ENCODE measurements at places on chromosomes 11 and 22.
A peak's percentile ranks its signal among the peaks of the same experiment; 100 is the strongest.

GRCh38 chr11:72722050-72722748 is 30.0 kb downstream of the ARAP1 start:
- peak; percentile 73 for DNase-seq

DNA sequence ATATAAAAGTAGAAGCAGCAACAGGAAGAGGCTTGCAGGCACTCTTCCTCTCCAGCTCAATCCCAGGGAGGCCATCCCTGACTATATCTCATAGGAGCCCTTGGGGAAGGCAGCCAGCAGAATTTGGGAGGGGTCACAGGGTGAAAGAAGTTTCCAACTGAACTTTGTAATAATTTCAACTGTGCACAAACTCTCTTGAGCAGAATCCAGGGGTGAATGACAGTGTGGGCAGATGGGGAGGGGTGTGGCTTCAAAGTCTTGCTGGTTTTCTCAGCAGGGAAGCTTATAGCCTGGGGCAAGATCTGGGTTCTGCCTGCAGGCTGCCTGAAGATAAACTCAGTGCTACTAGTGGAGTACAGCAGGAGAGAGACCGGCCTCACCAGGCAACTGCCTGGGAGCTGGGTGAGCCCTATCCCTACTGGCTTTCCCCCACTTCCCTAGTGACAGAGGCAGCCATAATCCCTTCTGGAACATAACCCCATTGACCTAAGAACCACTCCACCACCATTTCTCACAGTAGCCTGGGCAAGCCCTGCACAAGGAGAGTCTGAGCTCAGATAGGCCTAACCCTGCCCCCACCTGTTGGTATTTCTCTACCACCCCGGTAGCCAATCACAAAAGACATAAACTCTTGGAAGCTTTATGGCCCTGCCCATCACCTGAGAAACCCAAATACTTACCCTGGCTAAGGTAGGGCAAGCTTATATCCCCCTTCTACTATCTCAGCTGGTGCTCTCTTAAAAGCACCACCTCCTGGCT is 17.8 kb upstream of the TTC12 start:
- DNase-seq = no peak

GRCh38 chr11:21628641-21629040 is 564.2 kb upstream of the ANO5 start:
- DNase-seq = no peak

- DNase-seq = no peak
Measured at GRCh38 chr22:43118953-43119458, 8.5 kb downstream of the BIK start.

DNA sequence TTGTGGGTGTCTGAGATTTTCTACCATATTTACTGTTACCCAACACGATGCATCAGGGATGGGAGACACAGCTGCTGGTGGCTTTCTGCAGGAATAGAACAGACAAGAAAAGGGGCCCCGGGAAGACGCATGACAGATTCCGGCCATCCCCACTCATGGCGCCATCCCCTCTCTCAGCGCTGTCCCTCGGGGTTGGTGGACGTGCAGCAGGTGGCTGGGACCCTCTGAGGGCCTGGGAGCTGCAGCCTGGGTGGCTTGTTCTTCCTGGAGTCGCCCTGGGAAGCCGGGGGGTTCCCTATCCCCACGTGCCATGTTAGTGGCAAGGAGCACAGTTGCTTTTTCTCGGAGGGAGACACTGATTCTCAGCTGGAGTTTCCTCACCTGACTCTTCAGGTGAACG is 1123.3 kb downstream of the BRD1 start:
- no peak for DNase-seq

DNA sequence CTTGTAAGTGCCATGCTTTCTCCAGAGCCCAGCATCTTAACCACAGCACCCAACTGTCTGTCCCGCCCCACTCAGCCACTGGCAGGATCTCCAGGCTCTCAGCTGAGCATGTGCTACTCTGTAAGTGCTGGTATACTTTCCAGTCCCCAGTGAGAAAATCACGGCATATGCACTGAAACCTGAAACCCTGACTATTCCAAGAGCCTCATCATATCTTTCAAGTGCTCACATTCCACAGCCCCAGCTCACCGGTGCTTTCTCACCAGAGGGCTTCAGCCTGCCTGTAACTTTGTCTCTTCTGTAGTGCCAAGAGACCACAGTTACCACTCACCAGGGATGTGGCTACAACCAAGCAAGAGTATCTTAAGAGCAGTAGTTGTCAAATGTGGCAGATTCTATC is 24.4 kb upstream of the PAMR1 start:
- DNase-seq = no peak

Measured in cerebellar nuclear complex (tissue), 1 donor.